CD4-positive, alpha-beta T cell treated with Interleukin-15 for 4 hours (primary cell): ENCODE measurements at places on chromosomes 6 and 20.

DNA sequence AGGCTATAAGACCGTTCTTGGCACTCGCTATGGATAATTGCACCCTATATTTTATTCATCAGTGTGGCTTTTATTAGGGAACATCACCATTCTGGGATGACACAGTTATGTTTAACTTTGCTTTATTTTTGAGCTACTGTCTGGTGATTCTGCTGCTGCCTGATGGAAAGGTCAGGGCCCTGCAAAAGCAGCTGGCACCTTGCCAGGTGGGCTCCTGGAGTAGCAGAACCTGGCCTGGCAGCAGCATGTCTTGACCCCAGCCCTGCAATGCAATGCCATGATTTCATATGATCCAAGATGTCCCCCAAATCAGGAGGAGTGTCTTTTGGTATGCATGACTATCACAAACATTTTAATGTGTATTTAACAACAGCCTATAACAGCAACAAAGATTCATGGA, 228.4 kb upstream of the RSPO3 start:
- DNase-seq = no peak

DNA sequence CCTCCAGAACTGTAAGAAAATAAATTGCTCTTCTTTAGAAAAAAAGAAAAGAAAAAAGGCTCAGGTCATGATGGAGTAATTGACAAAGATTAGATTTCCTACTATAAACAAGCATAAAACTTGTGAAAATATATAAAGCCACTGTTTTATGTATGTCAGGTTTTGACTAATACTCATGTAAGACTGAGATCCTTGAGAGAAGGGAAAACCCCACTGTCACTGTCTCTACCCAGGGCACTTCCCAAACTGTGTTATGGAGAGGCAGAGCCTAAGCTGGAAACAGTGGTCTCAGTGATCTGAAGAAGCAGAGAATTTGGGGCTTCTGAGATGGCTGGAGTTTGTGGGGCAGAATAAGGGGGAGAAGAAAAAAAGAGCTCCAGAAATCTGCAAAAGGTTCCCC, 7.6 kb downstream of the ACAT2 start:
- no peak for DNase-seq

DNA sequence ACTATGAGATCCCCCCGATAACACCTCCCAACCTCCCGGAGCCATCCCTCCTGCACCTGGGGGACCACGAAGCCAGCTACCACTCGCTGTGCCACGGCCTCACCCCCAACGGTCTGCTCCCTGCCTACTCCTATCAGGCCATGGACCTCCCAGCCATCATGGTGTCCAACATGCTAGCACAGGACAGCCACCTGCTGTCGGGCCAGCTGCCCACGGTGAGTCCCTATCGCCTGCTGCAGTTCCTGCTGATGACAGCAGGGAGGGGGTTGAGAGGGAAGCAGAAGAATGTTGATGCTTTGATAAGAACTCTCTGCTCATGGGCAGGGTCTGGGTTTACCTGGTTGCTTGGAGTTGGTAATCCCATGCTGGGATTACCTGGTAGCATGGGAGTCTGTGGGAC, 91.9 kb downstream of the TOX2 start:
- DNase-seq = no peak

GRCh38 chr20:50434653-50435396, 75.4 kb upstream of the PTPN1 start:
- no peak for DNase-seq

- no peak for DNase-seq
Observed at GRCh38 chr20:61356196-61356595, 104.1 kb downstream of the CDH4 start.

- no peak for DNase-seq
Observed at GRCh38 chr6:135624402-135625295, 127.1 kb upstream of the AHI1 start.

DNA sequence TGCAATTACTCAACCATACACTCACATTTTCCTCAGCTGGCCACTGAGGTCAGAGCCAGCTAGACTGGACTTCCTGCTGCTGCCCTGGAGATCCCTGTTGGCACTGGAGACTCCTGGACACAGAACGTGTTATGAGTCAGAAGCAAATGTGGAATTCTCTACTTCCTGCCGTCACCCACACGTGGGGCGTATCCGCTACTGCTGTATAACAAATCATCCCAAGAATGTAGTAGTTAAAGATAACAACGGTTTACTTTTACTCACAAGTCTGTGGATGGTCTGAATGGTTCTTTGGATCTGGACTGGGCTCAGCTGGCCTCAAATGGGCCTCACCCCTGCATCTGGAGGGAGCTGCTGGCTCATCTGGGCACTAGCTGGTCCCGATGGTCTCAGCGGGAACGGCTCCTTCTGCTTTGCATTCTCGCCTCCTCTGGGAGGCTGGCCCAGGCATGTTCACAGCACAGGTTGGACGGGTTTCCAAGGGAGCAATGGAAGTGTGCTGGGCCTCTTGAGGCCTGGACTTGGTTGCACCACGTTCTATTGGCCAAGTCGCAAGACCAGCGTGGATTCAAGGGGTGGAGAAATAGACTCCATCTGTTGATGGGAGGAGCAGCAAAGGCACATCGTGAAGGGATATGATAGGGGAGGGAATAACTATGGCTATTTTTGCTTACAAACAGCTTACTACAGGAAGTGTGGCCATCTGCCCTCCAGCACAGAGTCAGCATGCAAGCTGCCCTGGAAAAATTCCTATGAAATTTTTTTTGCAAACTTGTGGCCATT, 118.5 kb downstream of the SNX5 start:
- no peak for DNase-seq

DNA sequence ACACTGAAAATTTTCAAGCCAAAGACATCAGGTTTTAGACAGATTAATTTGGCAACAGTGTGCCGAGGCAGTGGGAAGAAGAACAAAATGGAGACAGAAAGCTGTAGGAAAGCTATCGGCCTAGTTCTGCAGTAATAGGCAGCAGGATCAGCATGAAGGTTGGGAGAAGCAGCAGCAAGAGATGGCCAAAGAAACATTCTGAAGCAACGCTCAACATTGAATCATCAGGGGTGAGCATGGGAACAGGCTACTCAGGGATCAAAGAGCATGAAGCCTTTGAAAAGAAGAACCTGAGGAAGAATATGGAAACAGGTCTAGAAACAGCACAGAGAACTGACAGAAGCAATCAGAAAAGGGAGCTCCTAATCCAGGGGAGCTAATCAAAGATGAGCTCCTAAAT, 7.1 kb upstream of the DST start:
- no peak for DNase-seq

DNA sequence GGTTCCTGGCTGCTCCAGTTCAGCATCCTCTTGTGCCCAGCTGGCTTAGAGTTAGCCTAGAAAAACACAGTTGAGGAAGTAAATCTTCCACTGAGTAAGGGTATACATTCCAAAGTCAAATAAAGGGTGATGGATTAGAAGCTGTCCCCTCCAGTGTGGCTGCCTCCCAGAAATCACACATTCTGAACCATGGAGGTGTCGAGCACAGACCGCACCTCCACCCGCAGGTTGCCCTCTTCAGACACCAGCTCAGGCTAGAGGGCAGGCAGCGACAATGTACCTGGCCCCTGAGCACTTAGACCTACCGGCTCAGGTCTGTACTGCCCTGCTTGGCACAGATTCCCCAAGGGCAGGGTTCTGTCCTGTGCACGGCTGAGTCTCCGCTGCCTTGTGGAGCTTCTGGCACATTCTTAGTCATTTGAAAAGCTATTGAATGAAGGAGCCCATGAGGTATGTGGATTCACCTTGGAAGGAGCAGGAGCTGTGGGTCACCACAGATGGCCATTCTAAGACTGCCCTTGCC, 118.1 kb downstream of the FAM120B start:
- no peak for DNase-seq

DNA sequence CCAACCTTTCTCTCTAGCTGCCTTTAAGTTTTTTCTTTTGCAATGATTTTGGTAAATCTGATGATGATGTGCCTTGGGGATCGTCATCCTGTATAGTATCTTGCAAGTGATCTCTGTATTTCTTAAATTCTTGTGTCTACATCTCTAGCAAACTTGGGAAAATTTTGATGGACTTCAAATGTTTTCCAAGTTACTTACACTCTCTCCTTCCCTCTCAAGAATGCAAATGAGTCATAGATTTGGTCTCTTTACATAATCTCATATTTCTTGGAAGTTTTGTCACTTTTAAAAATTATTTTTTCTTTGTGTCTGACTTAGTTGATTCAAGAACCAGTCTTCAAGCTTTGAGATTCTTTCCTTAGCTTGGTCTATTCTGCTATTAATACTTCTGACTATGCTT, 176.4 kb downstream of the TBC1D32 start:
- DNase-seq = no peak

GRCh38 chr6:89794324-89794723, 25.3 kb downstream of the MDN1 start:
- peak; percentile 12 for DNase-seq

DNA sequence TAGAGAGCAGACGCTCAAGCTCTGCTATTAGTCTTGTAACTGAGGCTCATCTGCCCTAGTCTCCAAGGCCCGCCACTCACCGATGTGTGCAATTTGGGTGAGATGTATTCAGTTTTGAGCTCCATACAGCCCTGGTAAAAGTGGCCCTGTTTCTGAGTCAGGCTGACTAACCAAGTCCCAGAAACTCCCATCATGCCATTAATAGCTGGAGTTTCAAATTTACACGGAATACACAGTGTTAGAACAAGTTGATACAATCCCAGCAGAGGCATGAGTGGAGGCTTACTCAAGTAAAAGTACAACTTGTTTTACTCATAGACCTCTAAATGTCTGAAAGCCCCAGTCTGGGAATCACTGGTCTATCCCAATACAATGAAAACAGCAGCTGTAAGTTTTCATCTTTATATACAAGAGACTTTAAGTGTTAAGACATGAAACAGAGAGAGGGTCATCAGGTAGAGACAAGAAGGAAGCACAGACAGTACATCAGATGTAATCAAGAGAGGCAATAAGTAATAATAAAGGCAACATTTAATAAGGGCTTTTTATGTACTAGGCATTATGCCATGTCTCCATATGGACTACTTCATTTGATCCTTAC, 42.4 kb downstream of the RTN4IP1 start:
- DNase-seq = no peak

DNA sequence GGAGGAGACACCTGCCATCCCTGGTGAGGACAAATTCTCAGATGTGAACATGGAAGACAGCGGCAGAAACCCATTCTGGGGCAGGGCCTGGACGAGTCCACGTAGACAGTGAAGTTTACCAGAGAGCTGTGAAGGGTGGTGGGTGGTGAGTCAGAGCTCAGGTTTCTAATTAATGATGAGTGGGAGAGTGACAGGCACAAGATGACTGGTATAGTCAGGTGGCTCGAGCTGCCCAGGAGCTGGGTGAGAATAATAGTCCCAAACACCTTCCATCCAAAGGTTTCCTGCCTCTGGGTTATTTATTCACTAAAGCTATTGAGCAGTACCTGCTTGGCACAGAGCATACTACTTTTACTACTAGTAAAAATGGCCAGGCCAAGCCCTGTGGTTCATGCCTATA, 6.0 kb downstream of the TLDC2 start:
- no peak for DNase-seq

DNA sequence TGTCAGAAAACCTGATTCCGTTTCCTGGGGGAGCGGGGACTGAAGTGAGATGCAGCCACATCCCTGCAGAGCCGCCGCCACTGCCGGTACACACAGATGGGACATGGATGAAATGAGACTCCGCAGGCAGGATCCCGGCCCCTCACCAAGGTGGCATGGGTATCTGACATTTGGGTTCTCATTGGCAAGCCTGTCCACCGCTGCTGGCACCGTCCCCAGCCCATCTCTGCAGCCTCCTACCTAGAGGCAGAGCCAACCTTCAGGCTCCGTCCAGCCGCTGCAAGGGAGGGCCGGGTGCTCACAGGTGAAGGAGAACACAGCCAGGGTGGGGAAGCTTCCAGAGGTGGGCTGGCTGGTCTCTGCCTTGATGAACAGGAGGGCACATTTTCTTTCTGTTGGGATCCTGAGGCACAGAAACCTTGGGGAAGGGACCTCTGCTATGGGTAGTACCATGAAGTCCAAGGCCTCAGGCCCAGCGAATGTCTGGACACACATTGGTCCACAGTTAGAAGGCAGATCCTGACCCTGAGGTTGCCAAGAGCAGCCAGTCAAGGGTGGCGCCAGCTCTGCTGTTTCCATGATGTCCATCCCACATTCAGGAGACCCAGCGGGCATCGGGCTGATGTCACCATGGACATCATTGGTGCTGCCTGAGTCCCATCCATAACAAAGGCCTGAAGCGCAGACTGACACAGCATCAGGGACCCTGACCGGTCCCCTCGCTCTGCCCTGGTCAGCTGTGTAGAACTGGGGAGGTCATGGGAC, 177.4 kb downstream of the TAF4 start:
- no peak for DNase-seq

GRCh38 chr6:39929039-39929732, 5.1 kb downstream of the MOCS1 start:
- DNase-seq = no peak

DNA sequence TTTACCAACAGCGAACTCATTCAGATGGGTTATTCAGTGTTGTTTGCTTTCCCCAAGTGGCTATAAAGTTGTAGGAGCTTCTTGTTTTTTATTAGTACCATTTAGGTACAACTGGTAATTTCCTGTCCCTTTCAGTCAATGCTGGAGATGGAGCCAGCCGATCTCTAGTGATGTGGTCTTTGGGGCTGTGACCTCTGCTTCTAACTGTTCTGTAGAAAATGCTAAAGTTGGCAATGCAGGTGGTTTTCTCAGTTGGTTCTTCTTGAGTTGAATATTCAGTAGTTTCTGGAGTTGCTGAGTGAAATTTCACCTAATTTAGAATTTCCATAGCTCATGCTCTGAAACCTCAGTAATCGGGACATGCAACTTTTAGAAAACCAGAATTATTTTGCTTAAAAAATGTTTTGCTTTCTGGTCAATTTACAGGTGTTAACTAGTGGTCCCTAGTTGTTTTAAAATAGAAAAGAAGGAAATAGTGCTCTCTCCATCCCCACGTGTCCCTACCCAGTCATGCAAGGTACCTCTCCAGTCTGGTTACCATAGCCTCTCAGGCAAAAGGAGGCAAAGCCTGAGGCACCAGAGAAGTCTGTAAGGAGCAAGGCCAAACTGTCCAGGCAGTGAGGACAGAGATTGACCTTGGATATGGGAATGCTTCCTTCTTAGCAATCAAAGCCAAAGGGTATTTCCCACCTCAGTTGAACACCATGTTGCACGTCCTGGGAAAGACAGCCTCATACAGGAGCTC, 27.3 kb upstream of the GABRR1 start:
- DNase-seq = no peak

DNA sequence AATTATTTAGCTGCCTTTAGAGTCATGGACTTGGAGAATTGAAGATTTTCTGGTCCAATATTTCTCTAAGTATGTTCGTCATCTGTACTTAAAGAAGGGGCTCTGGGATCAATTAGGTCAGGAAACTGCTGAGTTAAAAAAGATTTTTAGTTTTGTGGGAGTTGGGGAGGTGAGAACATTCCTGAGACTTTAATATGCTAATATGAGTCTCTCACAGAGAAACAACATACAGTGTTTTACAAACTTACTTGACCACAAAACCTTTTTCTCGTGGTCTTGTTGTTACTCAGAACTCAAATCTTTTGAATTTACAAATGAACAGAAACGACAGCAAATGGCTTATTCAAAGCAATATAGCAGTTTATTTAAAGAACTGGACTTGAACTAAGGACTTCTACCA, 67.9 kb downstream of the LIN28B start:
- no peak for DNase-seq
